Endothelial cell (in vitro differentiated cells): ENCODE measurements at places on chromosomes 5 and 9.

DNA sequence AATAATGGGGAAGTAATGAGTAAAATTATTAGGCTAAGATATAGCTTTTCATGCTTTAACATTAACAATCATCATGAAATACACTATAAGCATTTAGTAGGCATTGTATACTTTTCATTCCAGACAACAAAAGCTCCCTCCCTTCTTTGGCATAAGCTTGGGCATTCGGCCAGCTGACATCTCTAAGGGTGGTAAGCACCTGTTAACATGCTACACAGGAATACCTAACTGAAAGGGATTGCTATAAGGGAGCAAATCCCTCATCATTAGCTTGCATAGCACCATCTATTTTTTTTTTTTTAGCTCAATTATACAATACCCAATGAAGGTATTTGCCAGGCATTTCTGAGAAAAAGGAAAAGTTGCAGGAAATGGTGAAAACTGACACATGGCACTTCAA, 16.6 kb downstream of the STRBP start:
- DNase-seq = no peak
- H3K36me3 ChIP-seq = no peaks in the 10 kb centered on the region
- no peaks in the 10 kb centered on the region for H3K27me3 ChIP-seq
- H3K4me1 ChIP-seq = peaks cover 5% of the 10 kb centered on the region
- no peak overlapping the region for H3K4me3 ChIP-seq
- H3K27ac ChIP-seq = no peak overlapping the region

GRCh38 chr5:34842554-34842953, 3.6 kb downstream of the TTC23L start:
- H3K36me3 ChIP-seq = no peaks in the 10 kb centered on the region
- no peak overlapping the region for H3K27ac ChIP-seq
- H3K27me3 ChIP-seq = peaks cover 3% of the 10 kb centered on the region
- no peak overlapping the region for H3K4me3 ChIP-seq
- H3K4me1 ChIP-seq = peaks cover 5% of the 10 kb centered on the region

DNA sequence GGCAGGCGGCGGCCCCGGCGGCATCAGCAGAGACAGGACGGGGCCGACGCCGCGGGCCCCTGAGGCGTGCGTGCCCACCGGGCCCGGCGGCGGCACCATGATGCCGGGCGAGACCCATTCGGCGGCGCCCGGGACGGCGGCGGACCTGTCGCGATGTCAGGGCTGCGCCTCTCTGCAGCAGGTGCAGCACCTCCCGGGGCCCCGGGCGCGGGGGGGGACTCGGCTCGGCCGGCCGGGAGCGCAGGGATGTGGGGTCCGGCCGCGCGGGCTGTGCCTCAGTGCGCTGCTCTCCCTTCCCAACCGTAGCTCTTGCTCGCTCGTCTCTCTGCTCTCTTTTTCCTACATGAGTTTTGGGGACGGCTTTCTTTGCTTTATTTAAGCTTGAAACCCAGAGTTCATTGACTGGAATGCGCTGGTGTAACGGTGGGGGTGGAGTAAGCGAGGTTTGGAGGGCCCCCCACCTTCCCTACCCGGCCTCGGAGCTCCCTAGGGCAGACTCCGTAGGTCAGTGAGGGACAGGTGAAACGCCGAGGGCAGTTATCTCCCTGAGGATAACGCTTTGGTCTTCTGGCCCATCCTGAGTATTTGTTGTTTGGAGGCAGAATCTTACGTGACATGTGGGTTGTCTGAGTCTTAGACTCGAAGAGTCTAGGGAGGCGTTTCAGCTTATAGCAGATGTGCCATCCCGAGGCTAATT, 490 bp downstream of the ICE1 start:
- H3K27me3 ChIP-seq = peaks cover 8% of the 10 kb centered on the region
- no peaks in the 10 kb centered on the region for H3K36me3 ChIP-seq
- H3K4me1 ChIP-seq = peaks cover 21% of the 10 kb centered on the region
- H3K4me3 ChIP-seq = no peak overlapping the region

DNA sequence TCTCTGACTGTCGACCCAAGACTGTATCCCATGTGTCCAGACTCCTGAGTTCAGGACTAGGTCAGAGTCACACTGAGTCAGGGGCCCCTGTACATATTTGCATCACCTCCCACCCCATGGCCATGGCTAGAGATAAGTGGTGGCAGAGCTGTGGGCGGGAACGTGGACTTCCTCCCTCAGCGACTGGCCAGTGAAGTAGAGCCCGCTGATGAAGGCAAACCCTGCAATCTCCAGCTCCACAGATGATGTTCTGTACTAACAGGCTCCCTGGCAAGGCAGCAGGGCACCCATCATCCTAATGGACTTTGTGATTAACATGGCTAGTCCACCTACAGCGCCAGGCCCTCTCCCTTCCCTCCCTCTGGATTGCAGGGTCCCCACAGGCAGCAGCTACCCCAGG, 110.5 kb upstream of the LRRTM2 start:
- no peaks in the 10 kb centered on the region for H3K36me3 ChIP-seq
- H3K27me3 ChIP-seq = peaks cover 7% of the 10 kb centered on the region
- H3K4me1 ChIP-seq = peaks cover 20% of the 10 kb centered on the region
- H3K27ac ChIP-seq = no peak overlapping the region

DNA sequence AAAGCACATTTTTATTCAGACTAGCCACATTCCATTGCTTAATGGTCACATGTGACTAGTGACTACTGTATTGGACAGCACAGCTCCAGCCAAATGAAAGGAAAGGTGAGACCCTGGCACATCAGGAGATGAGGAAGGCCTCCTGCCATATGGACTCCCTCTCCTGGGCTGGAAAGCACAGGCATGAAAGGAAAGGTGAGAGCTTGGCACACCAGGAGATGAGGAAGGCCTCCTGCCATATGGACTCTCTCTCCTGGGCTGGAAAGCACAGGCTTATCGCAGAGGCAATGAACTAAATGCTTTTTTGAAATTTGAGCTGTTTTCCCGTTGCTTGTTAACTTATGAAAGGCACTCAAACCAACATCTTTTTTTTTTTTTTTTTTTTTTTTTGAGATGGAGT, 144.8 kb upstream of the SLC12A2 start:
- H3K36me3 ChIP-seq = no peaks in the 10 kb centered on the region
- no peak overlapping the region for H3K27ac ChIP-seq
- peaks cover 22% of the 10 kb centered on the region for H3K4me1 ChIP-seq
- peaks cover 5% of the 10 kb centered on the region for H3K27me3 ChIP-seq
- no peak overlapping the region for H3K4me3 ChIP-seq

- DNase-seq = no peak
- H3K4me3 ChIP-seq = no peak overlapping the region
- no peak overlapping the region for H3K27ac ChIP-seq
- H3K36me3 ChIP-seq = no peaks in the 10 kb centered on the region
These were observed 50.0 kb downstream of the DAPK1 start for GRCh38 chr9:87547671-87548081.

- peak overlapping the region; percentile 80 for H3K27ac ChIP-seq
- no peaks in the 10 kb centered on the region for H3K36me3 ChIP-seq
- peaks cover 36% of the 10 kb centered on the region for H3K4me1 ChIP-seq
- peak overlapping the region; percentile 82 for H3K4me3 ChIP-seq
- DNase-seq = peak; percentile 99
These were observed 50.0 kb downstream of the TRIM32 start for GRCh38 chr9:116737152-116737546.

DNA sequence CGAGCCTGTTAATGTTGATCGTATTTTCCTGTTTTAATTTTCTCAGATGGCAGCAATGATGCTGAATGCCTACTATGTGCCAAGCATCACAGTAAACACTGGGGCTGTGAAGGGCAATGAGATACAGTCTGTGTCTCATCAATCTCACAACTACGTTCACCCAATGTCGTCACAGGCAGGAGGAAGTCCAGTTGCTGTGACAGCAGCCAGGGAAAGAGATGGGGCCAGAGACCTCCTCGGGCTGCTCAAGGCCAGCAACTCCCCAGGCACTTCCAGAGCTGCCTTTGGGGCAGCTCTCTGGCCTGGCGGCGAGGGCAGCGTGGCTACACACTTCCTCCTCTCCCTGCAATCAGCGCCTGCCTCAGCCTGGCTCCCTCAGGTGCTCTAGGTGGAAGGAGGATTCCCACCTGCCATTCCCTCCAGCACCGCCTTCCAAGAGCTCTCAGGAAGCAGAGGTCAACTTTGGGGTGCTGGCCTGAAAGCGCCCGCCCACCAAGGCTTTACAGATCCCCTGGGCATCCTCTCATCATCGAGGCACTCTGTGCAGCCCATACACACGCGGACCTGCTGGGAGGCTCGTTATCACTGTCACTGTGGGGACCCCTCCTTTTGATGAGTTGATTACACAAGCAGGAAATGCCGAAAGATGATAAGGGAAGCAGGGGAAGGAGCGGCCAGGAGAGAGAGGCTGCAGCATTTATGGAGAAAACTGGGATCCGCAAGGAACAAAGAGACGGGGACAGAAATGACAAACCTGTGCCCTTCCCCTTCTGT, 159.2 kb downstream of the ZDHHC21 start:
- H3K27me3 ChIP-seq = peaks cover 5% of the 10 kb centered on the region
- no peak overlapping the region for H3K4me3 ChIP-seq
- no peak overlapping the region for H3K27ac ChIP-seq
- no peaks in the 10 kb centered on the region for H3K36me3 ChIP-seq
- peaks cover 16% of the 10 kb centered on the region for H3K4me1 ChIP-seq

DNA sequence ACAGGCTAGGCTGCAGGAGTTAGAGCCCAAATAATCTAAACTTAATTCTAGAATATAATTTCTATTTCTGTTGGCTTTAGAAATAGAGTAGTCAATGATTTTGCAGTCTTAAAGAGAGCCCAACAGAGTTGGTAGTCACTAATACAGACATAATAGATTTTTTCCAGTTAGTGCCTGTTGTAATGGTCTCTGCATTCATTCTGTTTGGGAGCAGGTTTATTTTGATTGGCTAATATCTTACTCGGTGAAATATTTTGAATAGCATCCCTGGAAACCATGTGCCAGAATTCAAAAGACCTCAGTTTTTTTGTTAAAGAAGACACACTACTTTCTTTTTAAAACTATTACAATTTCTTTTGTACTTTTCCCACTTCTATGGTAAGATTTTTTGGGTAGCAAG, 107.2 kb downstream of the RASGRF2 start:
- peaks cover 6% of the 10 kb centered on the region for H3K4me1 ChIP-seq
- H3K36me3 ChIP-seq = no peaks in the 10 kb centered on the region
- no peak for DNase-seq
- H3K4me3 ChIP-seq = no peak overlapping the region
- peaks cover 2% of the 10 kb centered on the region for H3K27me3 ChIP-seq
- no peak overlapping the region for H3K27ac ChIP-seq

GRCh38 chr5:62328772-62329491, 22.9 kb downstream of the KIF2A start:
- no peak overlapping the region for H3K27ac ChIP-seq
- H3K36me3 ChIP-seq = peaks cover 5% of the 10 kb centered on the region
- DNase-seq = no peak
- peaks cover 18% of the 10 kb centered on the region for H3K4me1 ChIP-seq
- H3K4me3 ChIP-seq = no peak overlapping the region
- H3K27me3 ChIP-seq = peaks cover 4% of the 10 kb centered on the region

- H3K4me3 ChIP-seq = no peak overlapping the region
- no peak for DNase-seq
- H3K4me1 ChIP-seq = peaks cover 32% of the 10 kb centered on the region
- H3K27me3 ChIP-seq = peaks cover 5% of the 10 kb centered on the region
- no peak overlapping the region for H3K27ac ChIP-seq
These were observed 7.5 kb downstream of the PFDN1 start for GRCh38 chr5:140295414-140295813.

DNA sequence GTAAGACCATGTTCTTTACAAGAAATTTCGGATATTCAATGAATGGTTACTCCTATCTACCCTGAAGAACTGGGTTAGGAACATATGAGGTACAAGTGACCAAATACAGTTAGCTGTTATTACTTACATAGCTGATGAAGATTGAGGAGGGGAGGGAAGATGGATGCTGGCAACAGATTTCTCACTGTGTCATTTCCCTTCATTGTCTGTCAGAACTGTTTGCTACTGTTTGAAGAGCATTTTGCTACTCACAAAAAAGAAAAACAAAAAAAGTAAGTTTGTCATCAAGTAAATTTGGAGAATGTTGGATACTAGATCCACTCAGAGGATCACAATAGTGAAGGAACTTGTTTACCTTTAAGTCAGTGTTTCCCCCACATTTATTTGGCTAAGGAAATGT, 53.7 kb downstream of the ENC1 start:
- peaks cover 56% of the 10 kb centered on the region for H3K4me1 ChIP-seq
- H3K36me3 ChIP-seq = no peaks in the 10 kb centered on the region
- H3K4me3 ChIP-seq = no peak overlapping the region
- H3K27ac ChIP-seq = peak overlapping the region; percentile 83
- H3K27me3 ChIP-seq = peaks cover 3% of the 10 kb centered on the region
- DNase-seq = no peak

GRCh38 chr9:137515338-137515724, 34.9 kb downstream of the PNPLA7 start:
- H3K27ac ChIP-seq = no peak overlapping the region
- no peaks in the 10 kb centered on the region for H3K4me1 ChIP-seq
- DNase-seq = no peak
- peaks cover 15% of the 10 kb centered on the region for H3K36me3 ChIP-seq

- H3K4me1 ChIP-seq = peaks cover 13% of the 10 kb centered on the region
- H3K27ac ChIP-seq = peak overlapping the region; percentile 73
- no peaks in the 10 kb centered on the region for H3K27me3 ChIP-seq
- peak; percentile 14 for DNase-seq
- no peak overlapping the region for H3K4me3 ChIP-seq
These were observed 161.2 kb downstream of the PDE4D start for GRCh38 chr5:59732301-59732700.

DNA sequence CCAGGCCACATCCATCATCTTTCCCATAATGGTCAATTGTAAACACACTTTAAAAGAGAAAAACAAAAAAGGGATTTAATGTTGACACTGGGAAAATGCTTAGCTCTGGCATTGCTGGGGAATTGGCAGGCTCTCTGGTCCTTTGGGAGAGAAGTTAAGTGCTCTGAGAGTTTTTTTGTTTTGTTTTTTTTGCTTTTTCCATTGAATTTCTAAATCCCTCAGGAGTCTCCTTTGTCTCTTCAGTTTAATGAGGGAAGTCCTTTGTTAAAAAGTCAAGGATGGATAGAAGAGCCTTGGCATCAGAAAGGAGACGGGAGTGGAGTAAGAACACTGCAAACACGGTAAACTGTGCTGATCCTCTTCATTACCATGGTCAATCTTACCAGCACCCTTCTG, 7.1 kb upstream of the HAND1 start:
- no peak for DNase-seq
- peaks cover 26% of the 10 kb centered on the region for H3K27me3 ChIP-seq
- no peak overlapping the region for H3K27ac ChIP-seq
- peaks cover 20% of the 10 kb centered on the region for H3K4me1 ChIP-seq

- peak overlapping the region; percentile 64 for H3K27ac ChIP-seq
- no peaks in the 10 kb centered on the region for H3K27me3 ChIP-seq
- peaks cover 16% of the 10 kb centered on the region for H3K4me1 ChIP-seq
- no peak overlapping the region for H3K4me3 ChIP-seq
- H3K36me3 ChIP-seq = no peaks in the 10 kb centered on the region
- no peak for DNase-seq
These were observed 3.1 kb upstream of the GNPDA1 start for GRCh38 chr5:142015781-142016533.

GRCh38 chr9:130128733-130129431, 43.3 kb upstream of the NCS1 start:
- H3K36me3 ChIP-seq = peaks cover 28% of the 10 kb centered on the region
- no peaks in the 10 kb centered on the region for H3K4me1 ChIP-seq
- no peak overlapping the region for H3K27ac ChIP-seq
- no peak for DNase-seq
- H3K4me3 ChIP-seq = no peak overlapping the region

GRCh38 chr9:89985068-89985467, 380.3 kb downstream of the GADD45G start:
- no peak for DNase-seq
- H3K27ac ChIP-seq = no peak overlapping the region
- H3K4me3 ChIP-seq = no peak overlapping the region
- peaks cover 1% of the 10 kb centered on the region for H3K27me3 ChIP-seq
